ENCODE measurements at places on chromosomes 16 and 17. TPM values are rescaled to one million over a fixed set of nuclear protein-coding genes. Genes with fewer than 3 reads are reported as not detected.

TPSB2 gene
- not detected for total RNA-seq

GRCh38 chr16:76796978-76797377 lies 394.0 kb upstream of the MON1B start:
- H3K36me3 ChIP-seq = no peaks in the 10 kb centered on the region
- H3K4me1 ChIP-seq = no peaks in the 10 kb centered on the region
- no peak for DNase-seq
- H3K27me3 ChIP-seq = no peaks in the 10 kb centered on the region
- H3K27ac ChIP-seq = no peak overlapping the region

GRCh38 chr17:69954241-69954925 lies 120.6 kb upstream of the KCNJ16 start:
- no peak overlapping the region for H3K27ac ChIP-seq
- no peaks in the 10 kb centered on the region for H3K36me3 ChIP-seq
- H3K4me3 ChIP-seq = no peak overlapping the region
- DNase-seq = no peak

TMEM204 gene
- 23.7 TPM for total RNA-seq

GRCh38 chr17:81200695-81201580 lies 21.8 kb downstream of the CEP131 start:
- no peaks in the 10 kb centered on the region for H3K4me1 ChIP-seq
- no peak overlapping the region for H3K4me3 ChIP-seq
- H3K27ac ChIP-seq = no peak overlapping the region
- DNase-seq = no peak

DNA sequence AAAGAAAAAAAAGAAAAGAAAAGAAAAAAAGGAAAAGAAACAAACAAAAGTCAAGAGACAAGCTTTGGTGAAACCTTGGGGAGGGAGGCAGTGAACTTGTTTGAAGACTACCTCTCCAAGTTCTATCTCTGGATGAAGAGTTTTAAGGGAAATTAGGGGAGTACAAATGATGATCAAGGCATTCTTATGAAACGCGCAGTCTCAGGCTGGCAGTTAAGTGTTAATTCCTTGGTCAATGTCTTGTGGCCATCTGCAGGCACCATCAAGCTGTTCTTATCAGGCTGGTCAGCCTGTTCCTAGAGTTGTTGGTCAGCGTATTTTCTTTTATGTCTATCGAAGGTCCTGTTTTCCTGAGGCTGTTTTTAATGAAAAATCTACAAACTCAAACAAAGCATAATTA lies 8.2 kb upstream of the DRG2 start:
- H3K36me3 ChIP-seq = no peaks in the 10 kb centered on the region
- no peak overlapping the region for H3K27ac ChIP-seq
- H3K4me3 ChIP-seq = no peak overlapping the region

MT4 gene
- not detected for total RNA-seq

KRTAP2-2 gene
- not detected for total RNA-seq

DNA sequence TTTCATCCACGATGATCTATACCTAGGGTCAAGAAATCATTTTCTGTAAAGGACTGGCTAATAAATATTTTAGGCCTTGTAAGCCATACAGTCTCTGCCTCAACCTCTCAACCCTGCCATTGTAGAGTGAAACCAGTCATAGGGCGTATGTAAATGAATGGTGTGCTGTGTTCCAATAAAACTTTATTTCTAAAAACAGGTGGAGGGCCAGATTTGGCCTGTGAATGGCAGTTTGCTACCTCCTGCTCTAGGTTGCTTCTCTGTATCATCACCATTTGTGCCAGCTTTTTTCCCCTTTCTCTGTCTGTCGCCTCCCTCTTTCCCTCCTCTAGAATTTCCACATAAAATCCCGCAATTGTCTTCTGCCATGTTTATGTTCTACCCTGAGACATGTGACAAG lies 181.7 kb downstream of the XYLT1 start:
- peaks cover 5% of the 10 kb centered on the region for H3K36me3 ChIP-seq
- H3K27me3 ChIP-seq = no peaks in the 10 kb centered on the region
- H3K4me1 ChIP-seq = peaks cover 10% of the 10 kb centered on the region
- no peak overlapping the region for H3K4me3 ChIP-seq
- no peak overlapping the region for H3K27ac ChIP-seq
- no peak for DNase-seq

DNA sequence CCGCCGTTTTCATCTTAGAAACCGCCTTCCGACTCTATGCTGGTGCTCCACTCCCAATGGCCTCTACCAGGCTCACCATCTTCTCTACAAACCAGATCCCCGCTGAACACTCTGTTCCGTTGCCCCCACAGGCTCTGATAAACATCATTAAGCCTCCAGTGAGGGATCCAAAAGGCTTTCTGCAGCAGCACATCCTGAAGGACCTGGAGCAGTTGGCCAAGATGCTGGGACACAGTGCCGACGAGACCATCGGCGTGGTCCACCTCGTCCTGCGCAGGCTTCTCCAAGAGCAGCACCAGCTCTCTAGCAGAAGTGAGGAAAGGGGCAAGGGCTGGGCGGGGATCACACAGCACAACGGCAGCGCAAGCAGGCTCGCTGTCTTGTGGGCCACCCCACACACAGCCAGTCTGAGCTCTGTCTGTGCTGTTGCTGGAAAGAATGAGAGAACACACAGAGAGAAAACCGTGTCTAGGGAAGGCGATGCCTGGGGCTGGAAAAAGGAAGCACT lies 33.5 kb upstream of the ENDOV start:
- peaks cover 41% of the 10 kb centered on the region for H3K36me3 ChIP-seq
- DNase-seq = no peak
- H3K27ac ChIP-seq = peak overlapping the region; percentile 69
- peaks cover 12% of the 10 kb centered on the region for H3K4me1 ChIP-seq

- H3K36me3 ChIP-seq = no peaks in the 10 kb centered on the region
- H3K4me1 ChIP-seq = no peaks in the 10 kb centered on the region
- H3K4me3 ChIP-seq = no peak overlapping the region
- no peaks in the 10 kb centered on the region for H3K27me3 ChIP-seq
- no peak for DNase-seq
- no peak overlapping the region for H3K27ac ChIP-seq
Measured at GRCh38 chr17:16935786-16936185, 36.1 kb downstream of the TNFRSF13B start.

CES1 gene
- not detected for total RNA-seq

DNA sequence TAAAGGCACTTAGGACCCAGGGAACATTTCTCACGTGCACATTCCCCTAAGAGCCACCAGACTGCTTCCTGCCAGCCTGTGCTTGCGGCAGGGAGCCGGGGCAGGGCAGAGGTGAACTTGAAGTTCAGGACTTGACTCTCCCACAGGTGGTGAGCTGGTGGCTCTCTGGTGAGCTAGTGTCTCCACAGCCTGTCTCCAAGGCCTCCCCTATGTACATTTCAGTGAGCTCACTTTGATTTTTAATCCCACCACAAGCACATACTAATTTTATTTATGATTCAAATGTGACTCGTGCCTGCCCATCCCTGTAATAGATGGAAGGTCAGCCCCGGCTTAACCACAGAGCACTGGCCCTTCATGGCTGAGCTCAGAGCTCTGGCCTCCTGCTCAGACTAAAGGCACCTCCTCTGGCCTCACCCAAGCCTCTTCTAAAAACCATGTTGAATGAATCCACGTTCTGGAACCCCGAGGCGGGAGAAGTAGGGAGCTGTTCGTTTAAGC lies 9.2 kb downstream of the SNN start:
- peaks cover 7% of the 10 kb centered on the region for H3K36me3 ChIP-seq
- H3K27me3 ChIP-seq = no peaks in the 10 kb centered on the region
- peaks cover 74% of the 10 kb centered on the region for H3K4me1 ChIP-seq
- no peak for DNase-seq
- H3K4me3 ChIP-seq = no peak overlapping the region

GRCh38 chr16:58031016-58031800 lies 5.7 kb downstream of the MMP15 start:
- DNase-seq = no peak
- H3K27ac ChIP-seq = no peak overlapping the region
- H3K36me3 ChIP-seq = no peaks in the 10 kb centered on the region
- H3K27me3 ChIP-seq = peaks cover 7% of the 10 kb centered on the region
- H3K4me3 ChIP-seq = no peak overlapping the region

TMEM186 gene
- 15.1 TPM for total RNA-seq

KRT24 gene
- total RNA-seq = not detected

GRCh38 chr16:88195911-88196465 lies 186.8 kb upstream of the ZNF469 start:
- H3K36me3 ChIP-seq = no peaks in the 10 kb centered on the region
- H3K27ac ChIP-seq = no peak overlapping the region
- H3K4me1 ChIP-seq = no peaks in the 10 kb centered on the region
- DNase-seq = no peak
- H3K27me3 ChIP-seq = no peaks in the 10 kb centered on the region

DNA sequence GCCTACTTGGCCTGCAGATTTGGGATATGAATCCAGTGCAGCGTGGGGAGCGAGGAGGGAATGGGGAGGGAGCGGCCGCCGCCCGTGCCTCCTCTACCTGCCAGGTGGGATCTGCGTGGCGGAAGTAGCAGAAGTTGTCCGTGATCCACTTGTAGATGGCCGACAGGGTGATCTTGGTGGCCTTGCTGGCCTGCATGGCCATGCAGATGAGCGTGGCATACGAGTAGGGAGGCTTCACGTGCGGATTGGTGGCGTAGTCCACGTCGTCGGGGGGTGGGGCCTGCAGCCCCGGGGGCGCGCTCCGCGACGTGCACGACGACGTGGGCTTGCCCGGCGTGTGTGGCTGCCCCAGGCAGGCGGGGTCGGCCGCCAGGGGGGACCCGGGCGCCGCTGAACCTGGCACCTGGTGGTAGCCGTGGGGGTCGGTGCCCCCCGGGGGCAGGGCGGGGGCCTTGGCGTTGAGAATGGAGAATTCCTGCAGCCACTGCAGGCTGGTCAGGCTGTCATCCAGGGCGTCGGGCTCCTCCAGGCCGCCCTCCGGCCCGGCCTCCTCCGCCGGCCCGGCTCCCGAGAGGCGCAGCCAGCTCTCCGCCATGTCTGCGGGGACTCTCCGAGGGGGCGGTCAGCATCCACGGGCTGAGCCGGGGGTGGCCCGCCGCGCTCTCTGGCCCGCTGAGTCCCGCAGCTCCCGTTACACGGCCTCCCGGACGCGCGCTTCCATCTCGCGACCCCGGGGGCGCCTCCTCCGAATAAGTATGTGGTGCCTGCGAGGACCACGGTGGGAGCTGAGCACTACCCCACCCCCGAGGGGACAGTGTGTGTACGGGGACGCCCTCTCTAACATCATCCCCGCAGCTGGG lies 1.0 kb downstream of the FOXJ1 start:
- H3K36me3 ChIP-seq = no peaks in the 10 kb centered on the region
- peaks cover 59% of the 10 kb centered on the region for H3K4me1 ChIP-seq
- no peaks in the 10 kb centered on the region for H3K27me3 ChIP-seq
- peak overlapping the region; percentile 64 for H3K27ac ChIP-seq

DNA sequence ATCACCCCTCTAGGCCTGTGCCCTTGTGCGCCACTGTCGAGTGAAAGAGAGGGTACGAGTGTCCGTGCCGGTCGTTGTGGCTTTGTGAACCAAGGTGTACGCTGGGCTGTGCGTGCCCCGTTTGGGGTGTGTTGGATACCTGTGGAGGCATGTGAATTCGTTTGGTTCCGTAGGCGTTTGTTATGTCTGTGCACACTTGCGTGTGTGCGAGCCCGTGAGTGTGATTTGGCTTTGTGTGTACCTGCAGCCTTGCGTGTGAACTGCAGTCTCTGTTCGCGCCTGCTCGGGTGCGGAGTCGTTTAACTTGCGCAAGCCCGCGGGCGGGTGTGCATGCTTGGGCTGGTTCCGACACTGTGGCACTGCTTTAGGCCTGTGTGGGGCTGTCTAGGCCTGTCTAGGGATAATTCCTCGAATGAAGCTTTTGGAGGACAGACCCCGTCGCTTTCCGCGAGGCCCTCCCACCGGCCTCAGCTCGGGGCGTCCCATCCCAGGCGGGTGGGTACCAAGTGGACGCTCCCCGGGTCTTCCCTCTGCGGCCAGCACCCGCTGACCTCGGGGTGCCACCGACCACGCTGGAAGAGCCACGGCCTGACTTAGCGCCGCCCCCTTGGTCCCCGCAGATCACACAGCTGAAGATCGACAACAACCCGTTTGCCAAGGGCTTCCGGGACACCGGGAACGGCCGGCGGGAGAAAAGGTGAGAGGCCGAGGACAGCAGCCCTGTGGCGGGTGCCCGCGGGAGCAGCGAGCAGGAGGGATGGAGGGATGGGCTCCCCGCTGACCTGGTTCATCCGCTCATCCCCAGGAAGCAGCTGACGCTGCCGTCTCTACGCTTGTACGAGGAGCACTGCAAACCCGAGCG lies 4.4 kb downstream of the TBX2 start:
- DNase-seq = no peak
- H3K27me3 ChIP-seq = peaks cover 85% of the 10 kb centered on the region
- H3K36me3 ChIP-seq = no peaks in the 10 kb centered on the region
- no peak overlapping the region for H3K27ac ChIP-seq
- peak overlapping the region; percentile 14 for H3K4me3 ChIP-seq

GRCh38 chr16:1823821-1824220 lies 2.8 kb downstream of the HAGH start:
- H3K4me3 ChIP-seq = no peak overlapping the region
- H3K36me3 ChIP-seq = peaks cover 3% of the 10 kb centered on the region

- H3K36me3 ChIP-seq = no peaks in the 10 kb centered on the region
- H3K27ac ChIP-seq = no peak overlapping the region
- no peaks in the 10 kb centered on the region for H3K27me3 ChIP-seq
- DNase-seq = no peak
- no peak overlapping the region for H3K4me3 ChIP-seq
Measured at GRCh38 chr16:81796035-81796434, 16.9 kb downstream of the PLCG2 start.

KRT9 gene
- not detected for total RNA-seq

DNA sequence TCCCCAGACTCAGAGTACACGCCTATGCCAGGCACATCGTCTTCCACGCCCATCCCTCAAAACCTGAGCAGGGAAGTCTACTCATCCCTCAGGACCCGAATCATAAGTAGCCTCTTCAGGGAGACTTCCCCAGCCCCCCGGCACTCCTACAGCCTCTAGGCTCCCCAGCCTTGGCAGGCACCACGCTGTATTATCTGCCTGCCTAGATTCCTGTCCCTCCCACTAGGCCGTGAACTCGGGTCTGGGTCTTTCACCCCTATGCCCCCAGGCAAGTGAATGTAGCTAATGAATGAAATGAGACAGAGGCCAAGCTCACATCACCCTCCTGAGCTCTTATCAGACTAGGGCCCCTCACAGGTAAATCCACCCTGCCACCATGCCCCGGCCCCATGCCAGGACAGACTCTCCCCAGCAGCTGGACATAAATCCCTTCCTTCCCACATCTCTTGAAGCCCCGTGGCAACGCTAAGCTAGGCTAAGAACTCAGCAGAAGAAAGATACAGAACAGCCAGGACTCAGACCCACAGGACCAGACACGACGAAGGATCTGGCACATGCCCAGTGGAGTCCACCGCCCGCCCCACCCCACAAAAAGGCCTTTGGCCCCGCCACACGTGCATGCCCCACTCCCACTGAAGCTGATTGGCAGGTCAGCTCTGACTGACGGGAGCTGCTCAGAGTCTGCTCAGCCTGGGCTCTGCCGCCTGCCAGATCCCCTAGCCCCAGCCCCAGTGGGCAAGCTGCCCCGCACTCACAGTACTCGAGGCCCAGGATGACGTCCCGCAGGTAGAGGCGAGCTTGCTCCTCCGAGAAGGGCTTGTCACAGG lies 13.0 kb downstream of the CAMKK1 start:
- no peak overlapping the region for H3K4me3 ChIP-seq
- DNase-seq = no peak
- peaks cover 1% of the 10 kb centered on the region for H3K36me3 ChIP-seq
- H3K4me1 ChIP-seq = no peaks in the 10 kb centered on the region
- no peaks in the 10 kb centered on the region for H3K27me3 ChIP-seq

RASD1 gene
- total RNA-seq = 0.48 TPM

SLFN13 gene
- 22.1 TPM for total RNA-seq

TPSG1 gene
- total RNA-seq = not detected

GRCh38 chr17:81165246-81166032 lies at the start of gene PVALEF:
Gene PVALEF, plus strand, starts transcription at chr17:81165507. Its CDS starts 15,720 bp downstream, at chr17:81181227.
- no peaks in the 10 kb centered on the region for H3K36me3 ChIP-seq
- H3K27me3 ChIP-seq = peaks cover 28% of the 10 kb centered on the region
- no peaks in the 10 kb centered on the region for H3K4me1 ChIP-seq
- DNase-seq = no peak
- H3K27ac ChIP-seq = no peak within 1 kb of the TSS
- peak within 1 kb of the TSS; percentile 34 for H3K4me3 ChIP-seq
